ENCODE measurements at places on chromosomes 1 and 21.

DNA sequence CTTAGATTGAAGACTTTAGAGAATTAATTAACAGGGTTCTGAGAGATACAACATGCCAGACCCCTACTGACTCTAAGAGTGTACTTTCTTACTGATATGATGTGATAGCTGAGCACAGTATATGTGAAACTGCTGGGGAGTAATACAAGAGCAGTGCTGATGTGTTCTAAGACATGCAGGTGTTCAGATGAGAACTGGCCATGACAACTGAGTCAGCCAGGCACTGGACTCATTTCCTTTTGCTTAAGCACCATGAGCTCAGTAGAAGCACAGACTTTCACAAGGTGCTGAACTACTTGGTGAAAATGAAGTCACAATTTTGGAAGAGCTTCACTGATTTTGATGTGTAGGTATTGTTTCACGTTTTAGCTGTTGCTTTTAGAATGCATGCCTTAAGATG lies 15.9 kb upstream of the POGZ start:
- no peak for DNase-seq

- no peak for DNase-seq
Measured at GRCh38 chr1:34126486-34126885, 38.5 kb downstream of the CSMD2 start.

DNA sequence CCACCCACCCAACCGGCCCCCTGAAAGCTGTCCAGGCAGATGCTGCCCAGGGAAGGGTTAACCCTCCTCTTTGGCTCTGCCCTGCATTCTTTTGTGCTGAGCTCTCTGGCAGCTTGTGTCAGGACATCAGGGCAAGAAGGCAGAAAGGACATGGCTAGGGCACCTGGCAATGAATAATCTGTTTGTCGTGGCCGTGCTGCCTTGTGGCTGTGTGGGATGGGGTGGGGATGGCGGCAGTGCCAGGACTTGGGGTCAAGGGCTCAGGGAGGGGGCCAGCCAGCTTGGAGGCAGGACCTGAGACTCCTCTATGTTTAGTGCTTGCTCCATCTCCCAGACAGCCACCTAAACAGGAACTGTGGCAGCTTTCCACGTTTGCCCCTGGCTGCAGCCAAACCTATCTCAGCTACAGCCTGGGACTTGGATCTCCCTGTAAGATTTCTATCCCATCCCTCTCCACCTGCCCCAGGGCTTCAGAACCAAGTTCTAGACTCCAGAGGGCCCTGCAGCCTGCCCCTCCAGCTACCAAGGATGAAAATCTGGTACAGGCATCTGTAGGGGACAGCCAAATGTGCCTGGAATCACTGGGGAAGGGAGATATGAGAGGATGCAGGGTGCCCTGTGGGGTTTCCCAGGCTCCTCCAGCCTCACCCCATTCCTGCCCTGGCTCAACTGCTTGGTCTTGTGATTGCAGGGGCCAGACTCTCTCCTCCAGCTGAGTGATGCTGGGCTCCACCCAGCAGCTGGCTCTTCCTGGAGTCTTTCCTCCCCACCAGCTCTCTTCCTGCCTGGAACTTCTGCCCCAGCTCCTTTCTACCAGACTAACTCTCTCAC lies 9.6 kb upstream of the GPR37L1 start:
- no peak for DNase-seq

GRCh38 chr1:155729031-155729898 lies 40.4 kb downstream of the DAP3 start:
- no peak for DNase-seq

Data from NCI-H1436 treated with DMSO at 0.1 percent for 48 hours (cell line).